ENCODE measurements at places on chromosomes 7 and 10.

GRCh38 chr10:59234816-59235429 lies 58.5 kb downstream of the PHYHIPL start:
- no peak for DNase-seq

- no peak for DNase-seq
Measured at GRCh38 chr10:129926066-129927055, 37.7 kb downstream of the EBF3 start.

GRCh38 chr7:13181216-13181615 lies 493.8 kb downstream of the ARL4A start:
- no peak for DNase-seq

GRCh38 chr7:87456247-87456646 lies 19.2 kb downstream of the ABCB4 start:
- no peak for DNase-seq

DNA sequence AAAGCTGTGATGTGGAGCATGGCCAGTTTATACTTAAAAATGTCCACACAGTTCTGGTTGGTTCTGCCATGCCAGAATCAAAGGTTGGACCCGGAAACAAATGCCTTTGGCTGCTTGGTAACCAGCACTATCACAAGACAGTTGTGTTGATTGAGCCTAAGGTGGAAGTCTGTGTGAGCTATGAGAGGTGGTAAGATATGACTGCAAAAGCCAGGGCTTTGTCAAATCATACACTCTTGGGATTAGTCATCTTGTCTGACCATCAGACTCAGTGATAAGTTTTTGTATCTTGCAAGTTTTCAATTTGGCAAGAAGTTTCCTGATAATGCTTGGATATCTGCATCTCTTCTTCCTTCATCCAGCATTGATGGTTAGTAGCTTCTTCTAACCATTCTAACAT lies 35.5 kb downstream of the GPR141 start:
- no peak for DNase-seq

GRCh38 chr10:46070749-46071148 lies 24.7 kb upstream of the MSMB start:
- DNase-seq: no peak

DNA sequence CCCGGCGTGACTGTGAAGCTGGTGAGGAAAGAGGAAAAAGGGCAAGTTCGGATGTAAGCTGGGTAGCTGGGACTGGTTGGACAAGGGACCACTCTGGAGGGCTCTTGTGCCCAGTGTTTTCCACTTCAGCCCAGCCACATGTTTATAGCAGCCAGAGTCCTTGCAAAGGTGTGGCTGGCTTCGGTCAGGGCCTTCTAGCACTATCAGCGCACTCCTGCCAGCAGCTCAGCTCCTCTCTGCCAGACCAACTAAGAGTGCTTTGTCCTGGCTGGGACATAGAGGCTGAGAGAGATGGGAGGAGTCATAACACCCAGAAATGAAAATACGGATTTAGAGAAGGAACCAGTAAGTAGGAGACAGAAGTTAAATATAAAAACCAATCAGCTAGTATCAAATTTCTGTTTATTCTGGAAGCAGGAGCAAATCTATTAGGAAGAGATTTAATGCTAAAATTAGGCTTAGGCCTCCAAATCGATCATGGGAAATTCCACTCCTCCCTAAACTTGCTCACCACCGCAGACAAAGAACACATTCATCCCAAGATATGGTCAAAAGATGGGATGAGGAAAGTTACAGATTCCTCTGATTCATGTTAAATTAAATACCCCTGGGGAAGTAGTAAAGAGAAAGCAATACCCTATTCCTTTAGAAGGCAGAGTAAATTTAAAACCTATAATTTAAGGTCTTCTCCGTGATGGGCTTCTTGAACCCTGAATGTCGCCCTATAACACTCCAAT lies 135.0 kb downstream of the RALA start:
- DNase-seq: no peak

DNA sequence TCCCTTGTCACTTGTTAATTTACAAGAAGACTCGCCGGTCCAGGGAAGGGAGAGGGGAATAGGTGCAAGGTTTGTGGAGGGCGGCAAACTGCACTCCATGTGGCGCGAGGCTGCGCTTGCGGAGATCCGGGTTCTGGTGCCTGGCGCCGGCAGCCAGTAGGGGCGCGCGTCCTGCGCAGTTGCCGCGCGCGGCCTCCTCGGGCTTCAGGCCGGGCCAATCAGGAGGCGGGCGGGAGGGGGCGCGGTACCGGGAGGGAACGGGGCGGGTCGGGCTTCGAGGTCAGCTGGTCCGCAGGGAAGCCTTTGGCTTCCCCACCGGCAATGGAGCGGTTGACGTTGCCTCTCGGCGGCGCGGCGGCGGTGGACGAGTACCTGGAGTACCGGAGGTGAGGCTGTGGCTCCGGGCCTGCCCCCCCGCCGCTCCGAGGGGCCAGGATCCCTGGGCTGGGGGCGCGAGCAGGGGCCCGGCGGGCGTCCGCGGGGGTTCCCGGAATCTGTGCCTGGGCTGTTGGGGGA lies at the start of gene FAM221A:
Gene FAM221A, plus strand, starts transcription at position 302 of the 516 bp plus-strand sequence. Its CDS starts 20 bp downstream, at position 322.
- no peak for DNase-seq

DNA sequence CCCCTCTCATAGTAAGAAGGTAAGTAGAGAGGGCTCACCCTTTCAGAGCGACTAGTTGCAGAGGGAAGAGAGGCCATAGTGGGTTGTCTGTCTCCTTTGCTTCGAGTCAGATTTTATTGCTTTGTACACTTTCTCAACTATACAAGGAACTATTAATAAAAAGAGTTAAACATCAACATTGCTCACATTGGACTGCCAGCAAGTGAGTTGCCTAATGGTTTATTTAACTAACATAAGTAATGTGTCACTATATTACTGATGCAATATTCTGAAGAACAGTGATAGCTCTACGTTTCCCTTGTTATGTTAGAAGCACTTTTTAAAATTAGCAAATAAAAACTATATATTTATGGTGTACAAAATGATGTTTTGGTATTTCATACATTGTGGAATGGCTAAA lies 451.0 kb downstream of the GRM8 start:
- no peak for DNase-seq

DNA sequence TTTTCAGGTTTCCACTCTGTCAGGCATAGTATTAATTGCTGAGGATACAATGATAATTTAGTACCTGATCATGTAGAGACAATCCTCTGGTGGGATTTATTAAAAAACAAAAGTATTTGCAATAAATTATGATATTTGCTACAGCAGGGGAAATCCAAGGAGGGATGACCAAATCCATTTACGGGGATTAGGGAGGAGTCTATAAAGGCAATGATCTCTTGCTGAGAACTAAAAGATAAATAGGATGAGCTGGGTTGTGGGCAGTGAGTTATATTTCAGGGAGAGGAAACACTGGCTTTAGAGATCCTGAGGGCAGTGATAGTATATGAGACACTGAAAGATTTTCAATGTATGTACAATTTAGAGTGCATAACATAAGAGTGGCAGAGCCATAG lies 305.5 kb downstream of the GPR37 start:
- no peak for DNase-seq

DNA sequence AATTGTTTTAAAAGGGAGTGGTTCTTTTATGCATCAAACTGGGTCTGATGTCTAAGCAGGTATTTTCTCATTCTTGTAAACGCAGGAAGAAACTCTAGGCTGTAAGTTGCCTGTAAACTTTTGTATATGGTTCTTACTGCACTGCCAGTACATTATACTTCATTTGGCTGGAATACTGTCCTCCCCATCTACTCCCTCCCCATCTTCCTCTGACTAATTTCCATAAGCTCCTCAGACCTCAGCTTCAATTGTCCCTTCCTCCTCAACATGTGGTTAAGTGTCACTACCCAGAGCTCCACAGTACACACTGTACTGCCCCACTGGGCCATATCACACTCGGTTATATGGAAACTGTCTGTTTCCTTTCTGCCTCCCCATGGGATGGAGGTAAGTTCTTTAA lies 161.4 kb upstream of the MDFIC start:
- no peak for DNase-seq
